Liver (tissue), 10 donors: ENCODE measurements at places on chromosomes 11 and 22.

DNA sequence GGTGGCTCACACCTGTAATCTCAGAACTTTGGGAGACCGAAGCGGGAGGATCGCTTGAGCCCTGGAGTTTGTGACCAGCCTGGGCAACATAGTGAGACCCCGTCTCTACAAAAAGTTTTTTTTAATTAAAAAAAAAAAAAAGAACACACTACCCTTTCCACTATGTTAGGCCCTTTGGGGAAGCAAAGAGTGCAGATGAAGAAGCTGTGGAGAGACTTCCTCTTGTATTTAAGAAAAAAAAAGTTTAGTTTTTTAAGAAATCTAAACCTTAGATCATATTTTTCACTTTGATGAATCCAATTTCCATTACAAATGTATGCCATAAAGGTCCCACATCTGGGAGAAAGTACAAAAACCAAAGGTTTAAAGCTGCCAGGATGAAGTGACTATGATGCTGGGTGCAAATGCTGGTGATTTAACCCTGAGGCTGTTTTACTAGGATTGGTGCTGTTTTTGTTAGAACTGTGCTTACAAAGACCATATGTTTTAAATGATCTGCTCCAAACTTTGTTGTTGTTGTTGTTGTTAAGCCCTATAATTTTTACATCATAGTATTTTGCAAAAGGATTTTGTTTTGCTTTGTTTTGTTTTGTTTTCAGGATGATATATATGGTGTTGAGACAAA, 28.9 kb upstream of the ACER3 start:
- DNase-seq: no peak

DNA sequence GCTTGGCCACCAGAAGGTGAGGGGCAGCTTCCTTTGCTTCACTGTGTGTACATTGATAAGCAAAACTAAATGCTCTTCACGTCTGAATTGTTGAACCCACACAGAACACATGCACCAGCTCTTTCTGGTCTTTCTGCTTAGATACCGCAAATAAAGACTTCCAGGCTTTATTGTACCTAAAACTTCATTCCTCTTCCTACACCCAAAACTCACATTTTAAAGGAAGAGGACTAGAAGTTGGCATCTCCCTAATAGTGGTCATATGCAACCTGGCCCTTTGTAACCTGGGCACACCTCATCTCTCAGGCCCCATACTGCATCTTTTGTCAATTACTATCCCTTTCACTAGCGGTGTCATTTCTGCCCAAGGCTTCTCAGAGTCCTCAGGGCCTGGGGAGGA, 5.9 kb downstream of the SLC17A6 start:
- DNase-seq: no peak

- no peak for DNase-seq
Observed at GRCh38 chr22:35258191-35258988, 1.1 kb downstream of the HMGXB4 start.

DNA sequence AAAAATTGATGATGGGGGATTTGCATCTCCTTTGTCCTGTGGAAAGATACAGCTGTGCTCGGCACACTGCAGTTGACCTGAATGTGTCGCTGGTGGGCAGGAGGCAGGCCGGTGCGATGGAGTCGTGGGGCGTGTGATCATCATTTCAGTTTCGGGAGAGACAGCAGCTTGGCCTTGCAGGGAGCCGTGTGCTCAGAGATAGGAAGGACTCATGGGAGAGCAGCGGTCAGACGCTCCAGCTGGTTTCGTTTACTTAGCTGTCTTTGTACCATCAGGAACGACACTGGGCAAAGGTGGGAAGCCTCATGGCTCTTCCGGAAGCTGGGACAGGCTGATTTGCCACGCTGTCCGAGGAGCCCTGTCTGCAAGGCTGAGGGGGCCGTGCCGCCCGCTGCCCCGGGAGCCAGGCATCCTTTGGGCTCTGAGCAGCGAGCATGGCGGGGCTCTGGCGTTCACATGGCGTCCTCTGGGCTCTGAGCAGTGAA, 32.7 kb downstream of the GRAMD4 start:
- DNase-seq: no peak

DNA sequence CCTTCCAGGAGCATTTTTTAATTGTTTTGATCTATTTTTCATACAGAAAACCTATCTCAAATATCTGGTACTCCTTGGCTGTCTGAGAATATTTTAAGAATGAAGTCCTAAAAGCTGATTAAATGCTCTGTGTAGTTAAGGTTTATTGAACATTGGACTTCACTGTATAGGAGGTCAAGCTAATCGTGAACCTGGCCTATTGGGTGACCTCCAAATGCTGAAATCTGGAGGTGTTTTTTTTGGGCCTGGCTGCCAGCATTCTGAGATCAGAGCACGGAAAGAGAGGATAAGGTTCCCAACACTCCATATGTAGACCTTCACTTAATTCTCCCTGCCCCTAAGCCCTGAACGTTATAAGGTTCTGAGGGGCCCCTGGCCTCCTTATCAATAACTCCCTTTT, 8.3 kb downstream of the IL17RA start:
- DNase-seq: no peak

DNA sequence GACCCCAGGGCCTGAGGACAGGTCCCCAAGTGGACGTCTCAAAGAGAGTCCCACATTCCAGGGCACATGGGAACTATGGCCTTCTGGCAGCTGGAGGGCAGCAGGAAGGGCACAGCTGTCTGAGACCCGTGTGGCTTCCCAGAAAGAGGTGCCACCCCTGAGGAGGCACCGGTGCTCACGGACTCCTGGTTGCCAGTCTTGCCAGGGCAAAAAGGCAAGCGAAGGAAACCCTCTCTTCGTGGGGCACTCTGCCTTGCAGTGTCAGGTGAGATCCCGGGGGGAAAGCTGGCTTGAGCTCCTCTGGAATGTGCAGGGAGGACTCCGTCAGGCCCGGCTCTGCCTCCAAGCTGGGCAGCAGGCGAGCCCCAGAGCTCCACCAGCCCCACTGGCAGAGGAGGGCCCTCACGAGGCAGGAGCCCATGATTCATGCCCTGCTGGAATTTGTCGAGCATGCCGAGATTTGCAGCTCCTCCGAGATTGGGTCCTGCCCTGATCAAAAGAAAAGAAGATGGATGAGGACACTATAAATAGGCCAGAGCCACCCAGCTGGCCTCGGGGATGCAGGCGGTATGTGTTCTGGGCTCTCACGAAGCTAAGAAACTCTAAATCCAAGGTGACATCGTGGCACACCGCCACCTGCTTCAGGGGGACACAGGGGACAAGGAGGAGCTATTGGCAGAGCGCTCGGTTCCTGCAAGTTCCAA, 9.9 kb upstream of the CELSR1 start:
- DNase-seq: no peak

- DNase-seq: no peak
Observed at GRCh38 chr22:39212721-39213376, 31.9 kb downstream of the PDGFB start.
